NCI-H446 treated with DMSO at 0.1 percent for 48 hours (cell line): ENCODE measurements at places on chromosomes 11 and 22.

DNA sequence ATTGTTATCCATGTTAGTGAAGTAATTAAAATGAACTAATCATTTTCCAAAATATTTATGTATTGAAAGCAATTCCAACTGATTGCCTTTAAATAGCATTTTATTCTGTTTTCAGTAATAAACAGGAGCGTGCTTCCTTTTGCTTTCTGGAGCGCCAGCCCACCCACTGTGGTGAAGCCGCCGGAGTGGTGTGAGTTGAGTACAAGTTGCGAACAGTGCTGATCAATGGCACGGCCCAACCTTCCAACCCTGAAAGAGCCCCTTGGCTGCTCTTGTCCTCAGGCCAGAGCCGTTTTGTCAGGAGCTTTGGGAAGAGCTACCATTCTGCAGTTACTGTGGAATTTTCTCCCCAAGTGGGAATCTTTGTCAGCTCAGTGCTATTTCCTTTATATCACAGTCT is 42.8 kb downstream of the NTM start:
- DNase-seq = no peak

DNA sequence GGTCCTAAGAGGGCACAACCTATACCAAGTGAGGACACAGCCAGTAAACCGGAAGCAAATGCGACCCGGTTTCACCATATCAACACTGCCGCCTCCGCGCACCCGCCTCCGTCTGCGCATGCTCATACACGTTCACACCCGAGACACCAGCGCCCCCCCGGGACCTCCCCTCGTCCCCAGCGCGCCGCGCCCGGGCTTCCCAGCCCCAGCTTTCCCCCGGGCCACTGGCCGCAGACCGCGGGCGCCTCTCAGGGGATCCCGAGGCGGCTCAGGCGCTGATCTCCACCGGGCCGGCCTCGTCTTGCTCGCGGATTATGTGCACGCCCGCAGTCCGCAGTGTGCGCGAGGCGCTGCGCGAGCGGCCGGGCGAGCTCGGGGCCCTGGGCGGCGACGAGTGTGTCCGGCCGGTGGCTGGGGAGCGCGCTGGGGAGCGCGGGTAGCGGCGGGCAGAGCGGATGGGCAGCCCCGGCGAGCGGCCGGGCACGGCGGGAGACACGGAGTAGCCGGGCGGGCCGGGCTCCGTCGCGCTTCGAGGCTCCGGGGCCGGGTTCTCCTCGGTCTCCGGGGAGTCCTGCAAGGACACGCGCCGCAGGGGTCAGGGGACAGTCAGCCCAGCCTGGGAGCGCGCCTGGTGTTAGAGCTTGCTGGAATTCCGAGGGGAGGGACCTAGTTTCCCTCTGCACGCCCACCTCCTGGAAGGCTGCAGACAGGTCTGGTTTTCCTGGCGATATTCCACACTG is 2.0 kb downstream of the HEPN1 start:
- peak; percentile 28 for DNase-seq

- no peak for DNase-seq
These were observed 114.1 kb downstream of the MICAL2 start for GRCh38 chr11:12224537-12224893.

- DNase-seq = no peak
These were observed 31.8 kb upstream of the CELSR1 start for GRCh38 chr22:46569055-46569847.

- DNase-seq = no peak
These were observed 50.4 kb downstream of the RPUSD4 start for GRCh38 chr11:126161023-126161391.

GRCh38 chr11:31824332-31824878 is 13.3 kb upstream of the PAX6 start:
- DNase-seq = no peak

GRCh38 chr22:47367107-47367690 is 604.7 kb downstream of the TBC1D22A start:
- DNase-seq = no peak

DNA sequence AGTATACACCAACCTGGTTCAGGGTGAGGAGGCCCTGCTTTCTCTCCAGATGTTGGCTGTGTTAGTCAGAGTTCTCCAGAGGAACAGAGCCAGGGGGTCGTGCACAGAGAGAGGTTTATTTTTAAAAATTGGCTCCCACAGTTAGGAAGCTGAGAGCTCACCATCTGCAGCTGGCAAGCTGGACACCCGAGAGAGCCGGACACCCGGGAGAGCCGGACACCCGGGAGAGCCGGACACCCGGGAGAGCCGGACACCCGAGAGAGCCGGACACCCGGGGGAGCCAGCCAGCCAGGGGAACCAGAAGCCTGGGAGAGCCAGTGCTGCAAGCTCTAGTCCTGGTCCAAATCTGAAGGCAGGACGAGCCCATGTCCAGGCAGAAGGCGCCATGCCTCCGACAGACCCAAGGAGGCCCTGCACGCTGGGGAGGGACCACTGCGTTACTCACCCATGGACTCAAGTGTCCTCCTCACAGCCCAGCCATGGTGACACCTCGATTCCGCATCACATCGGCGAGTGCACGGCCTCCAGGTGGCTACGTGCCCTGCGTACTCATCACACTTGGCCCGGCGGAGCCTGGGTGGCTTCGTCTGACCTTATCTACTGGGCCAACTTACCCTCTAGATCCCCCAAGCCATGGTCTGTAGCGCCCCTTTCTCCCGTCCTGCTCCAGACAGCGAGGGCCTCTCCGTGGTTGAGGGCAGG is 99.0 kb downstream of the BRD1 start:
- DNase-seq = no peak

DNA sequence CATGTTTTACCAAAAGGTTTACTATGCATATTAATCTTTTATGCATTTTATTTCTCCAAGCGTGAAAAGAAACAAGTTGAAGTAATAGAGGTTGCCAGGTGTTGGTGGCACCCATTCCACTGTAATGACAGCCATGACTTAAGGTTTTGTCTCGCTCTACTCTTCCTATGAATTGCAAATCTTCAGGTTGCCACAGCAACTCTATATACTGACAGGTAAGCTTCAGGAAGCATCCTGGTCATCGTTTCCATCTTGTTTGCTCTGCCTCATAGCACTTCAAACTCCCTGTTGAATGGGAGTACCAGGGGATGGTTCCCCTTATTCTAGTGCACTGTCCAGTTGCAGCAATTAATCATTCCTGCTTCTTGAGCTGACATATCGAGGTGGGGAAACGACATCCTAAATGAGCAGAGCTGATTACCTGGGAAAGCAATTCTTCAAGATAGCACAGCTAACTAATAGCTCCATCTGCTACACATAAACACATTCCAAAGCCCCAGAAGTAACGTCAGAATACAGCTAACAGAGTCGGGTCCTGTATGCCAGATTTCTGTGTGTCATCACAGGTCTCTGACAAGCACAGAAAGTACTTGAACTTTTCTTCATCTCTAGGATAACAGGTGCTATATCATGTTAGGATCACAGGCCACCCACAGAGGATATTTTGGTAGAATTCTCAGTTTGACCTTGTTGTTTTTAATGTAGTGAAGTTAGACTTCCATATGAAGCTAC is 80.3 kb downstream of the CADM1 start:
- no peak for DNase-seq

- no peak for DNase-seq
These were observed 7.0 kb downstream of the TP53I11 start for GRCh38 chr11:44943696-44944095.

- no peak for DNase-seq
These were observed 11.3 kb upstream of the CTSC start for GRCh38 chr11:88348870-88349269.

- DNase-seq = no peak
These were observed 10.1 kb downstream of the AIP start for GRCh38 chr11:67492801-67493547.

GRCh38 chr11:127492029-127492428 is 491.5 kb upstream of the KIRREL3 start:
- DNase-seq = no peak

DNA sequence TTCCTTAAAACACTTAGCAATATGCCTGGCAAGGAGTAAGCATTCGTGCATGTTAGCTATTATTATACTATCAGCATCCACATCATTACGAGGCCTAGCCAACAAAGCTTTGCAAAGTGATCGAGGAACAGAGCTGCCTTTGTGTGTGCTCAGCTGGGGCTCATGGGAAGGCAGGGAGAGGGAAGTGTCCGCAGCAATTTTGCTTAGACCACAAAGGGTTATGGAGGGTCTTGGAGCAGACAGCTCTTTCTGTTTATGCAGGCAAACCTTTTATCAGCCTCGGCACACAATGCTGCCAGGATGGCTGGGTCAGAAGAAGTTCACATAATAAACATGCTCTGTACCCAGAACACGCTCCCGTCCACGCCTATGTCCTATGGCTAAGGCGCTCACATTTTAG is 10.9 kb upstream of the DKK3 start:
- DNase-seq = no peak
